ENCODE measurements at places on chromosomes 4 and X.

GRCh38 chrX:45912316-45912715 lies 632.9 kb downstream of the ZNF674 start:
- no peak for DNase-seq

DNA sequence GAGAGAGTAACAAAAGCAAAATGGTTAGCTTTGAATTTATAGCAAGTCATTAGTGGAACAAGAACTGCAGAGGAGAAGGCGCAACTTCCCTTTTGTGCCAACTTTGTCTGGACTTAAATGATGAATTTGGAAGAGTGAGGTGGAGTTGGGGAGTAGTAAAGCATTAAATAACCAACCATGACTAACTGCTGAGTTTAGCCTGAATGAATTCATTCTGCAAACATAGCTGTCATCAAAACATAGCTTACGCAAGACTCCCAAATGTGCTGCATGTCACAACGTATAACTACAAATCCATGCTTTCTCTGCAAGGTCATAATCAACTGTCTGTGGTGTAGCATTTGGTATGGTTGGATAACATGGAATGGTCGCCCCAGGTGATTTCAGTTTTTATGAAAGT lies 75.9 kb upstream of the RPL34 start:
- peak; percentile 45 for DNase-seq

- no peak for DNase-seq
Observed at GRCh38 chr4:113616443-113616842, 145.1 kb downstream of the CAMK2D start.

DNA sequence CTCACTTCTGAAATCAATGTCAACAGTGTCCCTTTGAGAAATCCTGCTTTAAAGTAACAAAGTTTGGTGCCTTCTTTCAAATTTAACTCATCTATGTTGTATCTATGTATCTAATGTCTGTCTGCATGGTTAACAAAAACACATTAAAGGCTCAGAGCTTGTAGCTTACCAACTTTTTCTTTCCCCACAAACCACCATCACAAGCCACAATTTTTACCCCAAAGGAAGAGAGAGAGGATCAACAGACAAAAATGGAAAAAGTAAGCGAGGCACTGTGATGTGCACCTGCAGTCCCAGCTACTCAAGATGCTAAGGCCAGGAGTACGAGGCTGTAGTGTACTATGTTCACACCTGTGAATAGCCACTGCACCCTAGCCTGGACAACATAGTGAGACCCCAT lies 17.2 kb downstream of the ATRX start:
- DNase-seq = no peak

DNA sequence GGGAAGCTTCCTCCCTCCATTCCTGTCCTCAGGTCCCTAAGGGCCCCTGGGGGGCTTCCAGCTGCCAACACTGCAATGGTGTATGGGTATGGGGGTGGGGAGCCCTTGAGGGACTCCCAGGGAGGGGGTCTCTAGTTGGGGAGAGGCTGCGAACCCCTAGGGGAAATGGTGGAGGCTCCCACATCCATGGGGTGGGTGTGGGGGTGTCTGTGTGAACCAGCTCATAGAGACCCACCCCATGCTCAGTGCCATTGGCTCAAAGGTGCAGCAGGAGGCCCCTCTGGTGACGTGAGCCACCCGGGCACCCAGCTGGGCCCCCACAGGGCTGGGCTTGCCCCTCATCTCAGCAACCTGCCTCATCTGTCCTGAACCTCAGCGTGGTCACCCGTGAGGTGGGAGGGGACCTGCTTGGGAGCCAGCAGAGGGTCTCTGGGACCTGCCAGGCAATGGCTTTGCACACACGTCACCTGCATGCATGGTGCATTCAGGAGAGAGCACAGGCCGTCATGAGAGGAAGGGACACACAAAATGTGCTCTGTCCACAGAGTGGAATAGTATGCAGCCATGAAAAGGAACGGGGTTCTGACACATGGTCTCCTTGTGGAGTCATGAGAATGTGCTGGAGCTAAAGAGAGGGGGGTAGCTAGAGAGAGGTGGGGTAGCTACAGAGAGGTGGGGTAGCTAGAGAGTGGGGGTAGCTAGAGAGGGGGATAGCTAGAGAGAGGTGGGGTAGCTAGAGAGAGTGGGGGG lies 22.7 kb upstream of the PLCXD1 start:
- no peak for DNase-seq

DNA sequence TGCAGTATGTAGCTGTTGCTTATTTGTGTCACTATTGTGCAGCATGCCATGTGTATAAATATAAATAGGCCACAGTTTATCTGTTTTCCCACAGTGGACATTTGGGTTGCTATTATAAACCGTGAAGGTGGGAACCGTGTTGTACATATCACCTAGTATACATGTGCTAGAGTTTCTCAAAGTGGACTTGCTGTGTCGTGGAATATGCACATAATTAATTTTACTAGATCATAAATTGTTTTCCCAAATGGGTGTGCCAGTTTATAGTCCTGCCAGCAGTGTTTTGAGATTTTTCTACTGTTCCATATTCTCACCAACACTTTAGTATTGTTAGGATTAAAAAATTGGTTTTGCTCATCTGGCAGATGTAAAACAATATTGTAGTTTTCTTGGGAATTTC lies 38.5 kb downstream of the PRIMPOL start:
- DNase-seq = no peak
